ENCODE measurements at places on chromosomes 11 and 22. TPM values are rescaled to one million over a fixed set of nuclear protein-coding genes. Genes with fewer than 3 reads are reported as not detected.

The NAALADL1 gene
- total RNA-seq = 17.3 TPM

The CFAP300 gene
- 5.3 TPM for total RNA-seq

The SIK2 gene
- 8.9 TPM for total RNA-seq

The RHOD gene
- total RNA-seq = 10.1 TPM

The PMM1 gene
- total RNA-seq = 16.1 TPM

All from smooth muscle cell of the umbilical artery (primary cell).